ENCODE measurements at places on chromosomes 4 and X.
A peak's percentile ranks its signal among the peaks of the same experiment; 100 is the strongest.

- DNase-seq, result no peak
Measured at GRCh38 chrX:100408713-100409609, 1.1 kb downstream of the PCDH19 start.

DNA sequence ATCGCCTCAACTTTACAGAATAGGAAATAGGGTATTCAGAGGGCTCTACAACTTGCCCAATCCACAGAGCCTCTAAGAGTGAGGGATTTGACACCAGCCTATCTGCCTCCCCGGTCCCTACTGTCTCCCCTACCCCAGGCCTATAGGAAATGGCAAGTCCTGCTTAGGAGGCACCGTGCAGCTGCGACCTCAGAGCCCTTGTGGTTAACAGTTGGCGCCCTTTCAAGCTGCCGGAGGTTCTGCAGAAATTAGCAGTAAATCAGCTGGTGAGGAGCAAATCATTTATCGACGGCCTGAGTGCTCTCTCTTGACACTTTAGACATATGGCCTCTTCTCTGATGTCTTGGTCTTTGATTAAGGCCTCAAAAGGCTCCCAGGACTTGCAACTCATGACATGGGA, 96.9 kb downstream of the CLNK start:
- no peak for DNase-seq

DNA sequence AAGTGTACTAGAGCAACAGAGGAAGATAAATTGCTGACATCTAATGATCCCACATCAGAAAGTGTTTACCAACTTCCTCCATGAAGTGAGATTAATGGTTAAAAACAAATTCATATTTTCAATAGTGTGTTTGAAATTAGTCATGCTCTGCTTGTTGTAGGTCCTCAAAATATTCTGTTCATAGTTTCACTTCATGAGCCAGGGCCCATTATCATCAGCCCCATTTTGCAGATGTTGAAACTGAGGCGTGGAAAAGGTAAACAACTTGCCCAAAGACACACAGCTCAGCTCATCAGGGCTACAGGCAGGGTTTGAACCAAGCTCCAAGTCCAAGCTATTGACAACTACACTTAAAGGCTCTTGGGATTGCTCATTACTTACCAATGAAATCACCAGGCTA, 103.5 kb upstream of the PPARGC1A start:
- no peak for DNase-seq

DNA sequence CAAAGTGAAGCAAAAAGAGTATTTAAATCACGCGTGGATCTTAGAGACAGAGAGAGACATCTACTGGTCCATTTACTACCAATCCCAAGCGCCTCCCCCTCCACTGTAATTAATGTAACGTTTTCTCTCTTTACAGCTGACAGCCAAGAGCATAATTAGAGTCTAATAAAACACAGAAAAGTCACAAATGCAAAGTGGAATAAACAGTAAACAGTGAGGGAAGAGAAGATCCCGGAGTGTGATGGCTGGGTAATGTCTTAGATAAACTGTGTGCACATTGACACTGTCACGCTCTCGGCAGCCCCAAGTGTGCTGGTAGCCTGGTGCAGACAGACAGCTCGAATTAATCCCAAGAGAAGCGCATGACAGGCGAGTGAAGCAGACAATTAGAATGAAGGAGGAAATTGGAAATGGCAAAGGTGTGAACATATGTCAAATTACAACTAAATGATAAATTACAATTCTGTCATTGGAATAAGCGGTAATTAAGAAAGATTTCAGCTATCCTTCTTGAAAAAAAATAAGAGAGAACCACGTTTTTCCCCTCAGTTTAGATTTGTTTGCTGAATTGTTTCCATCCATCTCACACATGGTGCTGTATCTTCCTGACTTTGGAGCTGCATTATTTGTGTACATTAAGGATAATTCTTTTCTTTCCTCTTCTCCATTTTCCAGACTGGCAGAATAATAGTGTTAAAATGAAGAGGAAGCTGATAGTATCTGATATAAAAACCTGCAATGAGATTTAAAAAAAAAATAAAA, 100.1 kb downstream of the CXXC4 start:
- no peak for DNase-seq

DNA sequence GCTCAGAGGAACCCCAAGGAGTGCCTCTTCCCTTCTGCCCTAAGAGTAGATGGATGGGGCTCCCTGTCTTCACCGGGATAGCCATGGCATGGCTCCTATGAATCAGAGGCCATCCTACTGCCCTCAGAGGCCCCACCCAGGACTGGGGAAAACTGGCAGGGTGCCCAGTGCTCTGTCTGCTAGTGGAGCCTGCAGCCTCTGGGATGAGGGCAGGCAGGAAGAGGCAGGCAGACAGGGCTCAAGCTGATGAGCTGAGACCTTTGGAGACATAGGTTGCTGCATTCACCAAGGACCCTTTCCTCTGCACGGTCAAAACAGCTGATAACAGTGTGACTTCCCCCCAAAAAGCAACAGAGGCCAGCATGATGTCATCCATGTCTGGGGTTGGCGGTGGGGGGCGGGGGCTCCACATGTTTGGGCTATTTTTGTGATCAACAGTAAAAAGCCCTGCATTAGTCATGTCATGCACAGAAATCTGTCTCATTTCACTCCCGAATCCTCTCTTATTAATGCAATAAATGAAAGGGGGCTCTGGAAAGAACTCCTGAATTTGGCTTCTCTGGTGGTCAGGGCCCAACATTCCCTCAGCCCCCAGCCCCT, 207.6 kb upstream of the MAMLD1 start:
- DNase-seq, result no peak

DNA sequence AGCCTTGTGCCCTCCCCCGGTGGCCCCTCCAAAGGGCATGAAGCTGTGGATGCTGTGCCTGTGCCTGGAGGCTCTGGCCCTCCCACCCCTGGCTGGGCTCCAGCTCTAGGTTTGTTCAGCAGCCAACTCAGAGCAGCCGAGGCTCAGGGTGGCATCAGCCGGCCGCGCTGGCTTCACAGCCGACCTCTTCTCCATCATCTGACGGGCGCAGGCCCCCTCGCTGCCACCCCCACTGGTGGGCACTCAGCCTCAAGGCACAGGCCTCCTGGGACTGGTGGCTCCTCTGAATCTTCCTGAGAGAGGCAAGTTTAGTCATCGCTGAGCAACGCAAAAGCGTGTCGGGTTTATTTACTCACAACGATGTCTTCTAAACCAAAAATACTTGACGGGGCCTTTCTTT, 46.0 kb downstream of the PCGF3 start:
- DNase-seq, result no peak

DNA sequence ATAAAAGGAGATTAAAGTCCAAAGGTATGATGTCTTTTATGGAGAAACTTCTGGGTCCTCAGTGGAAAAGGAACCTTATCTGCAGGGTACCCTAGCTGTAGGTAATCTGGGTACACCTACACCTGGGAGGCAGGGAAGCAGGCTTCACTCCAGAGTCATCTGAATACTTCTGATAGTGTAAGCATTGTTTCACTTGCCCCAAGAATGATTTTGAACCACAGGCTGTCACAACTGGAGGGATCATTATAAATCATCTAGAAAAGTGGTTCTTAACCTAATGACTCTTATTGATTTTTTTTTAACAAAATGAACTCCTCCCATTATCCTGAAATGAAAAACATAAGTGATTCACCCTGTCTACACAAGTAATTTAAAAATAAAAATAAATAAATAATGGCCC, 44.0 kb upstream of the STK26 start:
- DNase-seq, result no peak

DNA sequence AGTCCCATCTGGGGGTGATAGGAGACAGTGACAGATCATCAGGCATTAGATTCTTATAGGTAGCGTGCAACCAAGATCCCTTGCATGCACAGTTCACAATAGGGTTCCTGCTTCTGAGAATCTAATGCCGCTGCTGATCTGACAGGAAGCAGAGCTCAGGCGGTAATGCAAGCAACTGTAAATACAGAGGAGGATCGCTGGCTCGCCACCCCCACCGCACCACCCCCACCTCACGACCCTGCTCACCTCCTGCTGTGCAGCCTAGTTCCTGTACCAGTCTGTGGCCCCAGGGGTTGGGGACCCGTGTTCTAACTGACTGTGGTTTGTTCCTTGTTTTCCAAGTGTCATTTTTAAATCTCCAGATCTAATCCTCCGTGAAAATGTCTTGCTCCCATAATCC, 89.0 kb upstream of the MAPK10 start:
- DNase-seq, result no peak

- no peak for DNase-seq
Measured at GRCh38 chr4:149031399-149031798, 589.2 kb upstream of the NR3C2 start.

GRCh38 chr4:88659055-88659889, 38.4 kb downstream of the NAP1L5 start:
- DNase-seq, result peak; percentile 42

GRCh38 chr4:114192854-114193253, 213.4 kb upstream of the ARSJ start:
- DNase-seq, result no peak

DNA sequence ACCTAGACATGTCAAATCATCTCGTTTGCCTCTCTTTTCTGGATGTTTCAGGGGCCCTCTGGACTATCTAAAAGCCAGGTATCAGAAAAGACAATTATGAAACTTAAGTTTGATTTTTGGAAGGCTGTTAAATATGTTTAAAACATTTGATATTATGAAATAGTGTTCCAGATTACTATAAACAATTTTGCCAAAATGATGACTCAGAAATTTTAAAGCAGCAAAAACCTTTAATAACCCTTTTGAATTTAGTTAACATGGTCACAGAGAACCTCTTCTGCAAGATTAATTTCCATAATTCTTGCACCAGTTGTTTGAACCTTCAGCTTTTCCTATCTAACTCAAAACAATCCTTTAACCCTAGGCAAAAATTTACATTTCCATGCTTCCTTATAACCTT, 18.8 kb upstream of the FAM47E start:
- no peak for DNase-seq

GRCh38 chr4:11367371-11367770, 61.3 kb downstream of the HS3ST1 start:
- DNase-seq, result no peak

GRCh38 chr4:71913275-71913674, 118.5 kb upstream of the NPFFR2 start:
- no peak for DNase-seq

DNA sequence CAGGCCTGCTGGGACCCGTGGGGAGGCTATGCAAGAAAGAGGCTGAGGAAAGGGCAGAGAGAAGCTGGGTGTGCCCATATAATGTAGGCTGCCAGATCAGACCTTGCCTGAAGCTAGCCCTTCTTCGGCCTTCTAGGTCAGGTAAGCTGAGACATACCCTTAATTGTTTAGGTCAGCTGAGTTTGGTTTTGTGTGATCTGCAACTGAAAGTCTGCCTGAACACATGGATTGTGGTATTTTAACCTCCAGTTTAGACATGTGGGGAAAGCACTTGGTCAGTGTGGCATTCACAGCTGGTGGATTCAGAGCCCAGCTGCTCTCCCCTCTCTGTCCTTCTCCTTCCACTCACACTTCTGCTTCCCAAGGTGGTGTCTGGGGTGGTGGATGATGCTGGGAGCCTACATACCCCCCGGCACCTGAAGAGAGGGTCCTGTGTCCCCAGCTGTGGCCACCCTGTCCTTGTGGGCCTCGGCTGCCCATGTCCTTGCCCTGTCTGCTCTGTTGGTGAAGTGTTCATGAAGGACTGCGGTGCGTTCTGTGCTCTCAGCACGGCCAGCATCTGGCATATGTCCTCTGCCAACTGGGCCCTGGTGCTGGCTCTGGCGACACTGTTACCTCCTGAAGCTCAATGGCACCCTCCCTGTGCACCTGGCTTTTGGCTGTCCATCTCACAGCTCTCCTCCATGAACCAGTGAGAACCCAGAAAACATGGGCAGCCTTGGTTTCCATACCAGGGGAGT, 82.1 kb downstream of the NAT8L start:
- DNase-seq, result no peak

DNA sequence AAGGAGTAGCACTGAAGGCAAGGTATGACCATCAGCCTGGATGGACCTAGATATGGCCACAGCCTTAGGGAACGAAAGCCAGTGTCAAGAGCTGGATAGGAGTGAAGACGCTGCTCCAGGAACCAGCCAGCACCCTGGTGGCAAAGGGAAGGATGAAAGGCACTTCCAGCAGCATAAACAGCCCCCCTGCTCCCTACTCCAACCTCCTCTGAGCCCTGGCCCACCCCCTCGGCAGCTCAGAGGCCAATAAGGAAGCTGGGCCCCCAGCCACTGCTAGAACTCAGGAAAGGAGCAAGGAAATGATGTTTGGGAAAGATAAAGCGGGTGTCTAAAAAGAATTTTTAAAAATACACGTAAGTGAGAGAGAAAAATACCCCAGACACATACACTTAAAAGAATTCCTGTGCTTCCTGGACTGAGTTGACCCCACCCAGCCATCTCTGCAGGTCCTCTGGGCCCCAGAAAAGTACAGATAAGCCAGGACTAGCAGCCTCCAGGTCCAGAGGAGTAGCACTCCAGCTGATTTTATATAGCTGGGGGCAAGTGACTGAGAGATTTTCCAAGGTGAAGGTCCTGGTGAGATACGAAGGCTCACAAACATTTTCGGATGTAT, 170.4 kb downstream of the SHROOM4 start:
- DNase-seq, result no peak

DNA sequence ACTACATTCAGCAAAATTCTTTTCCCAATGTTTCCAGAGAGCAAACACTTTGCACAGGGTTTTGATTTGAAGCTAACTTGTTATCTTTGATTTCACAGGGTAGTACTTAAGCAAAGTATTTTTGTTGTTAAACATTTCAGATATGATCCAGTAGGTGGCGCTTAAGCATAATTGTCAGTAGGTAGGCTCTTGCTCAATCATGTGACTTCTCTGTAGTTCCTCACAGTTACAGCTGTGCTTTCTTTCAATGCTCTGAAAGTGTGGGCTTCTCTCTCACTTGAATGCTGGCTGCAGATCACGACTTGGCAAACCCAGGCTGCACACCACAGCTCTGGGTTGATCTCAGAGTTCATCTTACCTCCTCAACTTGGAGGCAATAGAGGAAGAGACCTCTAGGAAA, 1016.5 kb downstream of the SH3BGRL start:
- no peak for DNase-seq

DNA sequence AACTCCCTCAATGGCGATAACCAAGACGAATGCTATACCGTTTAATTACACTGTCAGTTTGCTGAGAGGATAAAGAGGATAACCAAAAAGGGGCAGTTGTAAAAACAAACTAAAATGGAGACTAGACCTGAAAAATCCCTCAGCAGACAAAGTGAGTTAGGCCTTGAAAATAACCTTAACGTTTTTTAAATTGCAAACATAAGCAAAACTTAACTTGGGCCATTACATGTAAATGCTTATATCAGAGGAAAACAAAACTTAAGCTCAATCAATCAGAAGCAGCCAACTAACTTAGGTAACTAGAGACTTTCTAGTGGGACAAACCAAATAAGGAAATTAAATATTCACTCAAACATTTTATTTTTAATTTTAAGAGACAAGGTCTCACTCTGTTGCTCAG, 17.0 kb upstream of the TAPT1 start:
- DNase-seq, result no peak

- DNase-seq, result no peak
Measured at GRCh38 chrX:71629467-71629866, 11.2 kb upstream of the CXCR3 start.

DNA sequence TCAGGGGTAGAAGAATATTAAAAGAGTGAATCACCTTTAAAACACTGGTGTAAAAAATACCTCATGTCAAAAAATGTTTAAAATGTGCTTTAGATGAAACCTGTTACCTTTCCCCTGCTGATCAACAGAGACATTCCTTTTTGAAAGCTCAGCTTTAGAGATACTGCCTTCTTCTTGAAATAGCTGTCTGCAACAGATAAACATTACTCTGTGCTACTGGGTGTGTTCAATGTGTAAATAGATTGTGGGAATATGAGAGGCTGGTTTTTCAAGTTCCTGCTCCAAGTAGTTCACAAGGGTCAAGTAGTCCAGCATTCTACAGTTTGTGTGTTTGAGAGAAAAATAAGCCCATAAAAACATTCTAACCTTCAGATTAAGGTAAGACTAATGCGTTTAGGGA, at the start of gene SYTL5:
SYTL5 (plus strand) TSS at position 263 of the 400 bp plus-strand sequence. CDS start 27,337 bp downstream, outside the sequence.
- no peak for DNase-seq
